Stimulated activated CD4-positive, alpha-beta T cell treated with anti-CD3 and anti-CD28 coated beads, Interleukin-4, amount 100 ng/mL, for 1 hour (primary cell): ENCODE measurements at places on chromosomes 2 and 18.

- no peak for DNase-seq
These were observed 380.4 kb upstream of the POU3F3 start for GRCh38 chr2:104473546-104473945.

GRCh38 chr2:151902829-151903228 is 74.6 kb upstream of the ARL5A start:
- DNase-seq: no peak

GRCh38 chr2:229043681-229044080 is 227.4 kb downstream of the PID1 start:
- DNase-seq: no peak

- no peak for DNase-seq
These were observed 9.6 kb downstream of the TMEM177 start for GRCh38 chr2:119688616-119689015.

DNA sequence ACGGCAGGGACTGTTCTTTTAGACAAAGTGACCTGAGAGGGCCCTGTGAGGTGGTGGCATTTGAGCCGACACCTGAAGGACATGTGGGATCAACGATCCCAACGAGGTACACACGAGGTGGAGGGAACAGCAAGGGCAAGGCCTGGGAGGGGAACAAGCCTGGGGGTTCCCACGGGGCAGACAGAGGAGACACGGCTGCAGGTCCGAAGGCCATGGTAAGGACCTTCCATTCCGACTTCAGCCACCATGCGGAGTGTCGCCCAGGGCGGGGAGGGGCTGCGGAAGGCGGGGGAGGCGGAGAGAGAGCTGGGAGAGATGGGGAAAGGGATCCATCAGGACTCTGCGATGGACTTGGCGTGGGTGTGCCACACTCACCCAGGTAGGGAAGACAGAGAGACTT is 151.8 kb downstream of the HDAC4 start:
- no peak for DNase-seq

- no peak for DNase-seq
These were observed 190.7 kb upstream of the CXCR4 start for GRCh38 chr2:136308611-136309010.

GRCh38 chr2:10278029-10278762 is 24.5 kb upstream of the HPCAL1 start:
- DNase-seq: no peak

DNA sequence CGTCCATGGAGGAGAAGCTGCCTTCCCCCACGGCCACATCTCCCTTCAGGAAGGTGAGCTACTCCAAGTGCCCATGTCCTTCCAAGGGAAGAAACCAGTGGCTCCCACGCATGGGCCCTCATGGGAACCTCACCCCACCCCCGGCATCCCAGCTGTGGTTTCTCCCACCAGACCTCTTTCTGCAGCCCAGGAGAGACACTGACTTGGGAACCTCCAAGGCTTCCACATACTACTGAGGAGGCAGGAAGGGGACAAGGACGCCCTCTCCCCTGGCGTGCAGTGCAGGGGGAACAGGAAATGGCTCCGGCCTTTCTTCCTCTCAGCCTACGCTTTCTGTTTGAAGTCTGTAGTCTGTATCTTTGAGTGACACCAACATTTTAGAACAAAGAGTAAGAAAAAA is 104.5 kb upstream of the EPC2 start:
- no peak for DNase-seq

GRCh38 chr2:143162997-143163396 is 33.8 kb downstream of the ARHGAP15 start:
- no peak for DNase-seq

- DNase-seq: no peak
These were observed 58.1 kb downstream of the SKA1 start for GRCh38 chr18:50432915-50433314.

DNA sequence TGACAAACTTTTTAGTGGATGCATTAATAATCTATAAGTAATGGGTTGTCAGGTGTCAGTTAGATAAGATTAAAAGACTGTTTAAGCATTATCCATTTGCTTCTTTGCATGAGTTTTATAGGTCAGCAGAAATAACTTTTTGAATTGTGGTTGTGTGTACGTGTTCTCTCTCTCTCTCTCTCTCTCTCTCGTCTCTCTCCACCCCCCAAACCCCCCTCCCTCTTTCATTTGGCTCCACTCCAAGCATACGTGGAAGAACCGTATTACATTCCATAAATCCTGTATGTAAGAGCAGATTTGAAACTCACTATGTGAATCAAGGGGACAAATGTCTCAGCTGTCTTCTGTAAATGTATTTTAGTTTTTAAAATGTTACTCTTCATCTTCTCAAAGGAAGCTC is 120.2 kb downstream of the MEIS1 start:
- DNase-seq: no peak

DNA sequence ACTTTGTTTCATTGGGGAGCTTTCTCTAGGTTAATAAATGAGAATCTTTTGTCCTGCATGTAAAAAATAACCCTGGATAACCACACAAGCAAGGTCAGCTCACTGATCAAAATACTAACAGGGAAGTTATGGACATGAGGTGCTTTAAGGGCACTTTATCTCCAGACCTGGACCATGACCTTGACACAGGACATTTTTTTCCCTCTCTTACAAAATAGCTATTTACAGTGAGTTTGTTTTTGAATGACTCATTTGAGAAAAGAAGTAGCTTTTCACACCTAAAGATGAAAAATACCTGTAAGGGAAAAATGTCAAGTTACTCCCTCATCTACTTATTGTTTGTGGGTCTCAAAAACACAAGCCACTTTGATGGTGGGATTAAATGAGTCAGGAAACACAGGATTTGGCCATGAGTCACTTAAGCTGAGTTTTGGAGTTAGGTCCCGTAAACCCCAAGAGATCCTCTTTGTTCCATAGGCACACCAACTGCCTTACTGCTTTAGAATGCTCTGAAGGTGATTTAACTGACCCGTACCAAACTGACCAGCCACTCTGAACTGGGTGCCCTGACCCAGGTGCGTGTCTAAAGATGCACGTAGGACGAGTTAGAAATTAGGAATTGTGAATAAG is 479.3 kb upstream of the NXPH2 start:
- DNase-seq: no peak
